HEK293T (cell line): ENCODE measurements at places on chromosomes 1 and 21.
A peak's percentile ranks its signal among the peaks of the same experiment; 100 is the strongest.

GRCh38 chr1:232880354-232880753 lies 70.1 kb upstream of the NTPCR start:
- peak; percentile 73 for DNase-seq

- no peak for DNase-seq
These were observed 22.5 kb upstream of the UHMK1 start for GRCh38 chr1:162475089-162475488.

- no peak for DNase-seq
These were observed 29.3 kb downstream of the XCL2 start for GRCh38 chr1:168514455-168514854.

DNA sequence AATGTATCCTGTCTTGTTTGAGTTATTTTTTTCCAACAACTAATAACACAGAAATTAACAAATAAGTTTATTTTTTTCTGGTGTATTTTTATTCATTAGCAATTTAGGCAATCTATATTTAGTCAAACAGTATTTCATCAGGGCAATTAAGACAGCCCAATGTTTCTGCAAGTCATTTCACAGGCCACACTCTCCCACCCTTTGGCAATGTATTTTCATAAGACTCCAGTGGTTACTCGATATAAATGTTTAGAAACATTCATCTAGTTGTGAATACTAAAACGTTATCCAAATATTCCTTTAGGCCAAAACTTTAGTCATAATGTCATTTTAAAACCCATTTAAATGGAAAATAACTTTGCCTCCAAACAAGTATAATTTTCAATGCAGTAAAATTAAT lies 142.1 kb downstream of the KCNT2 start:
- DNase-seq = no peak

GRCh38 chr1:89855413-89856123 lies 34.7 kb downstream of the LRRC8D start:
- DNase-seq = no peak

DNA sequence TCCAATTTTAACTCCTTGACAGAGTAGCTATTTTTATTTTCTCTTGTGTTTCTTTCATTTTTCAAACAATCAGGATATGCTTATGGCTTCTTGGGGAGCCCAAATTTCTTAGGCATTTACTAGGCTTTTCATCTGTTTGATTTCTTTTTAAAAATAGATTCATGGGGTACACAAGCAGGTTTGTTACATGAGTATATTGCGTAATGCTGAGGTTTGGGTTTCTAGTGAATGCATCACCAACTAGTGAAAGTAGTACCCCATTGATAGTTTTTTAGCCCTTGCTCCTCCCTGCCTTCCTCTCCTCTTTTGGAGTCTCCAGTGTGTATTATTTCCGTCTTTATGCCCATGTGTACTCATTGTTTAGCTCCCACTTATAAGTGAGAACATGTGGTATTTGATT lies 190.7 kb downstream of the CENPF start:
- no peak for DNase-seq
